ENCODE measurements at places on chromosomes 5 and 9.

GRCh38 chr5:126970517-126971017, 59.8 kb downstream of the MARCHF3 start:
- no peak for DNase-seq

- no peak for DNase-seq
These were observed 232.2 kb downstream of the SYK start for GRCh38 chr9:91033797-91034196.

GRCh38 chr9:72873456-72873855, 79.4 kb downstream of the ALDH1A1 start:
- DNase-seq, result no peak

DNA sequence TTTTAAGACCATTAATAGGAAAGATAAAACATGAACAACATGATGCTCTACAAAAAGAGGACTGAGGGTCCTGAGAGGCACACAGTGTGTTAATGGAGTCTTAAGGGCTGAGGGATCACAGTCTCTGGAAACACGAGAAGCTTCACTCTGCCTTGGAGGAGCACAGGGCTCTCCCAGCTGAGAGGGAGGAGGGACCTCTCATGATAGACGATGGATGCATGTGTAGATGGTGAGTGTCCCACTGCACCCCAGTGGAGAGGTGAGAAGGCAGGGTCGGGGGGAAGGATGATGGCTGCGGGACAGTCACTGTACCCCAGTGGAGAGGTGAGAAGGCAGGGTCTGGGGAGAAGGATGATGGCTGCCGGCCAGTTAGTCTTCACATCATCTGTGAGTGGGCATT, 613.4 kb downstream of the IRX1 start:
- DNase-seq, result no peak

GRCh38 chr9:91067306-91067860, 265.8 kb downstream of the SYK start:
- DNase-seq, result no peak

GRCh38 chr5:84248013-84248412, 136.7 kb downstream of the EDIL3 start:
- no peak for DNase-seq

GRCh38 chr5:172403189-172403796, 51.0 kb downstream of the SH3PXD2B start:
- DNase-seq, result peak; percentile 63

GRCh38 chr5:109656829-109657228, 32.9 kb upstream of the MAN2A1 start:
- peak; percentile 13 for DNase-seq

DNA sequence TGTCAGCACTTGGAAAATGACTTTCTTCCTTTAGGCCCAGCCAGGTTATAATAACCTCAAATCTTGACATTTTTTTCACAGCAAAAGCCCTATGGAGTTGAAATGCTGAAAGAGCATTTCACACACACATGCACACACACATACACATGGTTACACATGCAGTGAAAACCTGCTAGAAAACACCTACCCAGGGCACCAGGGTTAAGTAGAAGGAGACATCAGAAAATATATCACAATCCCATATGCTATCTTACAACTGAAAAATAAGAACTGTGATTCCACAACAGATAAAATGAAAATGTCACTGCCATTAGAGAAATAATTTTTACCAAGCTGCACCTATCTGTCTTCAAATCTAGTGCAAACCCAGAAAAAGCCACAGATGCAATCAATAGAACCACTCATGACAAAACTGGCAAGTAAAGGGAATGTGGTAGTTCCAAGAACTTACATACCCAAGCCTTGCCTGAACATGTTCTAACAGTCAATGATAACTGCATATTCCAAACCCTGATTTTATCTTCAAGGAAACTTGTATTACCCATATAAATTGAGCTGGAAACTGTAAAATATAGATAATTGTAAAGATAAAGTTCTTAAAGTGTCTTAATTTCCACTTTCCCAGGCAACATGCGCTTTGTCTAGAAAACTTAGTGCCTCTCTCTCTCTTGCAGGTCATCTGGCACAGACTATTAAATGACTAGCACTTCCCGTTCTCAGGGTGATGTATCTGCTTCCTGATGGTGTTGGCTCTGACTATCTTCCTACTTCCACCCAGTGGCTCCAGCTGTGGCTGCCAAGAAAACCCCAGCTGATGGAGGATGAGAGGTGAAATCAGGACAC, 250.2 kb upstream of the PTGER4 start:
- no peak for DNase-seq

DNA sequence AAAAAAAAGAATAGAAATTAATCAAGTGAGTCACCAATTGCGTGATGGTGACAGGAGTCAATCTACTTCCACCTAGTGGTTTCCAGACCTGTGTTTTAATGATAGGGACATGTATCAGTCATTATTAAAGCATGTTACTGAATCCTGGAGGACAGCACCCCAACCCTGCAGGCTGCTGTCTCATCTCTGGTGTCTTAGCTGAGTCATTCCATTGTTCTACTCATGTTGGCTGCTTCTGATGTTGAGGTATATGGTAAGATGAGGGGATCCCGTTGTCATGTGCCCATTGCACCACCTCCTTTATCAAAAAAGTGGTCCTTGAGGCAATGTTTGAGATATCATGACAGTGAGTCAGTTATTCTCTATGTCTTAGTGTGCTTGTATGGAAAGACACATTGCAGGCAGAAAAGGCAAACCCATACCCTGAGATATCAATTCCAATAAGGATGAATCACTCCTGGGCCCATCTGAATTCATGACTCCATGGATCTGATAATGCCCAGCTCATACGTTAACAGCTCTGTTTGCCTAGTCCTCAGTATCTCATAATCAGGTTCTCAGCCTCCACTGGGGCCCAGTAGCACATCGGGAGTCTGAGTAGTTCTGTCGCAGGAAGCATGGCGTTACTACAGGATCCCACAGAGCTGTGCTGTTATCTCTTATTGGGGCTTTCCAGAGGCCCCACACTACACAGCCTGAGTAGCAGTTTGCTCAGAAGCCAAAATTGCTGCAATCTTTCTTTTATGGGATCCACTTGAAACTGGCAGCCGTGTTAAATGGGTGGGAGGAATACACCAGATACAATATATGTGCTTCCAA, 31.2 kb downstream of the HMGCS1 start:
- DNase-seq, result no peak

DNA sequence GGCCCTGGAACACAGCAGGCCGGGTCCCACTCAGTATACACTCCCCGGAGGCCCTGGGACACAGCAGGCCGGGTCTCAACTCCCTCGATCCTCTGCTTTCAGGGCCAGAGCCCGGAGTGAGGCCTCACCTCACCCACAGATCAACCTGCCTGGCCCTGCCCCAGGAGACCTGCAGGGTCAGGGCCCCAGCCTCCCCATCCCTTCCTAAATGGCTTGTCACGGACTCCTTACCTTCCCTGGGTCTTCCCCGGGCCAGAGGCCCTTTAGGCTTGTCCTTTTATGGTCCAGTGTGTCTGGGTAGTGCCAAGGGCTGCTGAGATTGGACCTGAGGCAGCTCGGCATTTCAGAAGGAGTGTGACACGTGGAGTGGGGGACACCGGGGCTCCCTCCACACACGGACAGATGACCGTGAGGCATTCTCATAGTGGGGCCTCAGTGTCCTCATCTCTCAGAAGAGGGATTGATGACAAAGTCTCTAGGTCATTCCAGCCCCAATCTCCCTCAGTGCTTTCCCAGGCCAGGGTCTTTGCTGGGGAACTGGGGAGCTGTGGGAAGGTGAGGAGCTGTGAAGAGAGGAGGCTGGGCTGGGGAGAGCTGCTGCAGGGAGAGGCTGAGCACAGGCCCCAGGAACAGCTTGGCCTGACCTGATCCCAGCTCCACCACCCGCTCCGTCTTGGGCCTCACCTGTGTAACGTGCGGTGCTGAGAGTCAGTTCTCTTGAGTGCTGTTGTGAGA, 18.0 kb upstream of the PLEKHG4B start:
- DNase-seq, result no peak

- no peak for DNase-seq
These were observed 26.0 kb upstream of the SUSD3 start for GRCh38 chr9:93032545-93032944.

GRCh38 chr9:14077672-14078071, 236.3 kb downstream of the NFIB start:
- DNase-seq, result no peak

DNA sequence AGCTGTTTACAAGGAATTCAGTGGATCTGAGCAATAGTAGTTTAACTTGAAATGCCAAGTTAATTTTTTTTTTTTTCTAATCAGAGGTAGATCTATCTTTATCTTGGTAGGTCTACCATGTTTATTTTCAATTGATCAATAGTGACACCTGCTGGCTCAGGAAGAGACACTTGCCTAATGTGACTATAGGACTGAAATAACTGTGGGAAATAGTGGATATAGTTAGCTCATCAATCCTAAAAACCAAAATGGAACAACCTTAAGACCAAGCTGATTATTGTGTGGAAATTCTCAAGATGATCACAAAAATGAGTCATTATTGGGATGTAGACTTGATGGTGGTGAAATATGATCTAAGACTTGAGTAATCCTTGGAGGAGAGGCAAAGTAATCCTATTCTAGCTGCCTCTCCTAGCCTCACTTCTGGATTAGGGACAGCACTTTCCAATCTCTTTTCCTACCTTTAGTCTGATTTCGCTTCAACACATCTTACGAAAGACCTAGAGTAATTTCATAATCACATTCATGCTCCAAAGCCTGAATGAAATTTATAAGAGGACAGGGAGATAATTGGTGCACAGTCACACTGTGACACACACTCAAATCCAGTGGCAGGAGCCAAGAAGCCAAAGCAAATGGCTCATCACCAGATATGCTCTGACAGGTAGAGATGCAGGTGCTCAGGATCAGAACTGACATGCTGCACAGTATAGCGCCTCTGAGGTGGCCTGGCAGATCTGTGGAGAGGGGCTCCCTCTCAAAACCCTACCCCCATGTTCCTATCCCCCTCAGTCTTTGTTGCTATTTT, 156.3 kb downstream of the HMHB1 start:
- no peak for DNase-seq

DNA sequence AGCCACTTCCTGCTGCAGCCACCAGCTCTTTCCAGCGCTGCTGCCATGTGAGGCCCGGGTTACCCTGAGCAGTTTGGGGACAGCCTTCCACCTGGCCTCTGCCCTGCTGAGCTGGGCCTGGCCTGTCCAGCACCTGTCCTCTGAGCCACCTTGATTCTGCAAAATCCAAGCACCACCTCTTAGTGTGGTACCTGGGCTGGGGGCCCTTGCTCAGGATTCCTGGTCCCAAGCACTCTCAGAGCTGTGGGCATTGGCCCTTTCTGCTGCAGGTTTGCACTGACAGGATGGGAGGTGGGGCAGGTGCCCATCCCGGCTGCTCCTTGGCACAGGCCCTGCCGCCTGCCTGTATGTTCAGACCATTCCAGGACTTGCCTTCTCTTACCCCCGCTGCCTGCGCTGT, 309.2 kb upstream of the IRX4 start:
- DNase-seq, result no peak

GRCh38 chr5:180604271-180604670, 13.0 kb upstream of the SCGB3A1 start:
- no peak for DNase-seq

- DNase-seq, result no peak
These were observed 21.3 kb downstream of the TRMO start for GRCh38 chr9:97900738-97901565.
